Stimulated activated CD4-positive, alpha-beta T cell treated with anti-CD3 and anti-CD28 coated beads, Interleukin-4, amount 100 ng/mL, for 48 hours (primary cell): ENCODE measurements at places on chromosomes 3 and 15.

DNA sequence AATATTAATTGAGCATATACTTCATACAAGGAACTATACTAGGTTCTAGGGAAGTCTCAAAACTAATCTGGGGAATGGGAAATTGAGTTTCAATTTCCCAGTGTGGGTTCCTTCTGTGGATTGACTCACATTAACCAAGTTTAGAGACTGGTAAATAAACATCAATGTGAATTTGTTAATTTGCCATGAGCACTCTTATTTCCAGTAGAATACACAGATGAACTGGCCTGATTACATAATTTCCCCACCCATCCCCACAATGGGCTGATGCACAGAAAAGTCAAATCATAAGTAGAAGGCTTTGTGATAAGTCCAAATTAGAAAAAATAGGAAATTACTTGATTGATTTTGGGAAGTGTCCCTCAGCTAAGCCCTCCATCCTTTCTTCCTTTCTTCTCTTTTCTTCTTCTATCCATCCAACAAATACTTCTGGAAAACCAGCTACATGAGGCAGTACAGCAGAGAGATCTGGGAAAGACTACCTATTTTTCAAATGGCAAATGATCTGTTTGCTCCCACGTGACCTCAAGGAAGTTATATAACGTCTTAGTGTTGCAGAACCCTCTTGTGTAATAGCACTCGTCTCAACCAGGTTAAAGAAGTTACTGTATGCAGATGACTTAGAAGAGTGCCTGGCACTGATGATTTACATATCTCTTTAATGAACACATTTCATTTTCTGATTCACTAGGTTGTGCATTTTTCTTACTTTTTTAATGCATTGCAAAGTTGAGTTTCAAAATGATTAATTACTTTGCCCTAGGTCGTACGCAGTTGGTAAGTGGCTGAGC, 312.3 kb downstream of the SV2B start:
- DNase-seq, result no peak

- DNase-seq, result no peak
These were observed 29.7 kb downstream of the ACAD11 start for GRCh38 chr3:132629928-132630327.

DNA sequence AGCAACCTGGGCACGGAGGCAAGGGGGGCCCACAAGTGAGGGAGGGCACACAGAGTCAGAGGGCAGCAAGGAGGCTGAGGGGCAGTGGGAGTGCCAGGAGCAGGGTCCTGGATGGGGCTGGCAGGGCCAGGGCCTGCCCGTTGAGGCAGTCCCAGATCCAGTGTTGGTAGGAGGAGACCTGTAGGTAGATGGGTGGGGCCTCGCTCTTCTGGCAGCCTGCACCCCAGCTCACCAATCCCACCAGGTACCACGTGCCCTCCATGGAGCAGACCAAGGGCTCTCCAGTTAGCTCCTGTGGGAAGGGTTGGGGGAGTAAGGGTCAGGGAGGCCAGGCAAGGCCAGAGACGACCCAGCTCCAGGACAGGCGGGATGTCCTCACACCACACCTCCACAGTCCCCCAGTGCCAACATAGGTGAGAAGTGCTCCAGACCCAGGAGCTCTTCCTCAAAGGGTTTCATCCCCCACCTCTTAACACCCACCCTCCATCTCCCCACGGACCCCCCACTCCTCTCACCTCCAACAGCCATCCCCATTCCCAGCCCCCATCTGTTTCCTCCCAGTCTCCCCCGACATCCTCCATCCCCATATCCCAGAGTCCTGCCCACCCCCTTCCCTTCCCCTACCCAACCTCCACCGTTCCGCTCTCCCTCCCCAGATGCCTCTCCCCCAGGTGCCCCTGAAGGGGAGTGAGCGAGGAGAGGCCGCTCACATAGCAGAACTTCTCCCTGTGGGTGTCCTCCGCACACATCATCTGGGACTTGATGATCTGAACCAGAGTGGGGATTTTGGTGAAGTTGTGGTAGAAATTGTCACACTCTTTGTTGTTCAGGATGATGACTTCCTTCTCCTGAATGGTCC, 5.2 kb downstream of the PRSS50 start:
- no peak for DNase-seq

GRCh38 chr3:146277953-146278631, 27.2 kb upstream of the PLSCR4 start:
- no peak for DNase-seq

GRCh38 chr3:62361261-62361660, 12.1 kb downstream of the FEZF2 start:
- DNase-seq, result no peak

GRCh38 chr15:64466408-64467141, 6.2 kb downstream of the ZNF609 start:
- DNase-seq, result no peak

DNA sequence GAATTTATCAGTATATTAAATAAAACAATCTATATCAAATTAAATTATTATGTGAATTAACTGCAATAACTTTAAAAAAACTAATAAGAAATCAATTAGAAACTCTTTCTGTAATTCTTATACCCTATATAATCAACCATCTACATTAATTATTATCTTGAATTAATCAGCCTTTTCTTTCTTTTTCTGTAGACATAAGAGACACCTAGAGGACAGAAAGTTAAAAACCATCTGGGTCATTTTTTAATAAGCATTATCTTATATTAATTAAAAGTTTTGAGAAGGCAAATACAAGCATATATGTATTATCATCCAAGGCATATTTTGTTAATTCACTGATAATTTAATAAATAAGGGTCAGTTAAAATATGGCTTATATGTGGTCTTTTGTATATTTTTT, 24.2 kb upstream of the SLC25A26 start:
- no peak for DNase-seq

DNA sequence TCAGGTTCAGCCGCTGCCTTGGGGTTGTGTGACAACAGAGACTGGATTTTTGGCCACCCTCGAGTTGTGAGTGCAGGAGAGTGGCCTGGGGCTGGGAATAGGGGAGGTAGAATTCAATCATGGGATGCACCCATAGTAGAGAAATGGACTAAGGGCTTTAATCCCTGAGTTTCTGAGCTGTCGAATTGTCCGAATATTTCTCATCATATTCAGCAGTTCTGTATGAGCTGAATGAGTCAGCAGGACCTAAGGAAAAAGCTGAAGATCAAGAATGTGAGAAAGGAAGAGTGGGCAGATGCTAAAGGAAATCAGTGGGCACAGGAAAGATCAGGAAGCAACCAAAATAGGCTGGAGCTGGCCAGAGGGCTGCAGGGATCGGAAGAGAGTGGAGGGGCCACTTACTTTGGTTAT, 44.4 kb upstream of the SACM1L start:
- no peak for DNase-seq

DNA sequence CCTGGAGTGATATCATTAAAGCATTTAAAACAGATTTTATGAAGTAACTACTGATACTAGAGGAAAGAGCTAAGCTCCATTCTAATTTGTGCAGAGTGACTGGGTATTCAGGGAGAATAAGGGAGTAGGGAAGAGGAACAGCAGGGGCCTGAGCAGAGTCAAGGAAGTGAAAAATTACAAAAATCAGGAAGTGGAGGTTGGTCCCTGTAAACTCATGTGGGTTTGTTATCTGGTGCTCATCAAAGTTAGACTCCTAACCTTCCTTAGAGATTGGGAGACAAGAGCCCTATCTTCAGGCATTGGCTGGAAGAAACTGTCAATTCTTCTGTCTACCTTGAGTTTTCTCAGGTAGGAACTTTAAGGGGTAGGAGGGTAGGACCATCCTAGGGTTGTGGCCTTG, 82.5 kb downstream of the NEK11 start:
- no peak for DNase-seq

GRCh38 chr3:50371133-50371685, 11.9 kb upstream of the TMEM115 start:
- DNase-seq, result no peak

DNA sequence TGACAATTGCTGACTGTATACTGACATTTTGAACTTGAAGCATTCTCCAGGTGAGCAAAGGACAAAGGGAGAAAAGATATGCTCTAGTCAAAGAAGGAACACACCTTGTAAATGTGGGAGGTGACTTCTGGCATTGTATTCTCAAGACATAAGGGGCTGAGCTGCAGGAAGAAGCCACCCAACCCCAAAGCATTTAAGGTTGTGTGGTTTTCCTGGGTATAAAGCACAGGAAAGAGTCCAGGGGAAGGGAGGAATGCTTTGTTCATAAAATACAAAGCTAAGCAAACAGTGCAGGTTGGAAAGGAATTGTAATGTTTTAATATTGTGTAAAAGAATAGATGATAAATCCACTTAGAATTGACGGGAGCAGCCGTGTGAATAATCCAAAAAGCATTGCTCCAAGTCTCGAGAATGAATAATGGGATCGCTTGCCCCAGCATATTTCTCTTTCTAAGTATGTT, 102.4 kb upstream of the LRIG1 start:
- no peak for DNase-seq

DNA sequence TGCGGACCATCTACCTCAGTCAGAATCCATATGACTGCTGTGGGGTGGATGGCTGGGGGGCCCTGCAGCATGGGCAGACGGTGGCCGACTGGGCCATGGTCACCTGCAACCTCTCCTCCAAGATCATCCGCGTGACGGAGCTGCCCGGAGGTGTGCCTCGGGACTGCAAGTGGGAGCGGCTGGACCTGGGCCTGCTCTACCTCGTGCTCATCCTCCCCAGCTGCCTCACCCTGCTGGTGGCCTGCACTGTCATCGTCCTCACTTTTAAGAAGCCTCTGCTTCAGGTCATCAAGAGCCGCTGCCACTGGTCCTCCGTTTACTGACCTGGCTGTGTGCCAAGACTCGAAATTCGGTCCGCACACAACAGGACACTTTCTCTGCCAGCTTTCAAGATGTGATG, 21.9 kb downstream of the NRROS start:
- DNase-seq, result no peak

DNA sequence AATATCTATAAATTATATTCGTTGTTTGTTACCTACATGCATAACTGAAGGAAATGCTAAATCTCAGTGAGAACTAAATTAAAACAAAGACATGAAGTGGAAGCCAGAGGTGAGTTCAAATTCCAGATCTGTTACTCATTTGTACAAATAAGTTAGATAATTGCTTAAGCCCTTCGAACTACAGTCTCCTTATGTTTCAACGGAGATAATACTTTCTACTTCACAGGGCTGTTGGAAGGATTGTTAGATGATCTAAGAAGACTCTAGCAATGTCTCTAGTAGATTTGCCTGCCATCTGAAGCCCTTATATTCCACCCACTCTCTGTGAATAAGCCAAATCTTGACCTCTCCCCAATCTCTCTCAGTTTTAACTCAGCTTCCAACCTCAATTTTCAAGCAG, 125.8 kb downstream of the P2RY1 start:
- DNase-seq, result no peak

- DNase-seq, result no peak
These were observed 183.4 kb downstream of the ADAMTS17 start for GRCh38 chr15:100158356-100158755.

- no peak for DNase-seq
These were observed 18.7 kb downstream of the OCA2 start for GRCh38 chr15:28080386-28080785.

DNA sequence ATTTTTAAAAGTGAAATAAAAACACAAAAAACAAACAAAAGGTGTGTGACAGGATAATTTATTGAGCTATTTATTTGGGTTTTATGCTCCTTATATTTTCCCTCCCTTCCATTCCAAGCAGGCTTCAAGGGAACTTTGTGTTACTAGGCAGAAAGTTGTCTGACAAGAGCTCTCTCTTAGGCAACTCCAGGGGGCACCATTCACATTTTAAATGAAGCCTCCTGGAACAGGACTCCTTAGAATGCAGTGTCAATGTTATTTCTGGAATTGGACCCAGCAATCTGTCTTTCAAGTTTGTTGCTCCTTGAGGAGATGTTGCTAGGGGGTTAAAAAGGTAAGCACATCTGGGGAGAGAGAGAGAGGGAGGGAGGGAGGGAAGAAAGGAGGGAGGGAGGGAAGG, 5.4 kb upstream of the RFX7 start:
- DNase-seq, result no peak

DNA sequence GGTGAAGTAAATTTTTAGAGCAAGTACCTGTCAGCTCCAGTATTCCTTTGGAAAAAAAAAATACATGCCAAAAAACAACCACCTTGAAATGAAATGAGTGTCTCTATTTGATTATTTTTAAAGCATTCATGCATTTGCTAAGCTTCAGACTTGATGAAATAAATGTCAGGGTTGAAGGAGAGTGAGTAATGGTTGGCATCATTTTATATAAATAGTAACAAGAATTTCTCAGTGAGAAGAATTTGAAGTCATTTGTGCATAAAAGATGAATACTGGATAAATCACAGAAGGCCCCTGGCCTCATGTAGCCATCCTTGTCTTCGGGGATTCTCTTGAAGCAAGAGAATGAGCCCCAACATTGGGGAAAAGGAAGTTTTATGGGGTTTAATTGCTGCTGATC, 318.4 kb downstream of the LPP start:
- DNase-seq, result no peak

- DNase-seq, result no peak
These were observed 42.0 kb downstream of the MYO1E start for GRCh38 chr15:59330649-59331048.

DNA sequence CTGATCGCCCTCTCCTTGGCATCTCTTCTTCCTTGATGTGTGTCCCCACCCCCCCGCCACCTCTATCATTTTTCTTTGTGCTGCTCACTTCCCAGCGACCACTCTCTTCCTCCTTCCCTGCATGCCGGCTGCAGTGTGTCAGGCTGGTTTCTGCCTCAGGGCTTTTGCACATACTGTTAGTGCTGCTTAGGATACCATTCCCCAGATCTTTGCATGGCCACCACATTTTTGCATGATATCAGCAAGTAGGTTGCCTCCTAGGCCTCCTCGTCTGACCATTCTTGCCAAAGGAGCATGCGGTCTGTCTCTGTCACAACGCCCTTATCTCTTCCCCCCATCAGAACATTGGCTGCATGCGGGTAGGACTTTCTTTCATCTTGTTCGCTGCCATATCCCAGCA, 12.5 kb downstream of the FBLN2 start:
- no peak for DNase-seq

DNA sequence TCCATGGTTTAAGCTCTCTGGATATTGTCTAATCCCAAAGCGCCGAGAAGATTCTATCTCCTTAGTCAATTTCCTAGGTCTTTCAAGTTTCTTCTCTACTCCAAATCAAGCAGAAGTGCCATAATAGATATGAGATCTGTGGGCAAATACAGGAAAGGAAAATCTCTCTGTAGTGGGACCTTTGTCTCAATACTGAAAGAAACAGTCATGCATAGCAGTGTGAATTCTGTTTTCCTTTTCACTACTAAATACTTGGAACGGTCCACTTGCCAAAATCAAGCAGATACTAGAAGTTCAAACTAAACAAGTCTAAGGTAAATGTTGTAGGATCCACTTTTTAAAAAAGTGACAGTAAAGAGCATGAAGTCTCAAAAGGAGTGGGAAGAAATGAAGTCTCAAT, 236.6 kb downstream of the ZMAT3 start:
- no peak for DNase-seq

DNA sequence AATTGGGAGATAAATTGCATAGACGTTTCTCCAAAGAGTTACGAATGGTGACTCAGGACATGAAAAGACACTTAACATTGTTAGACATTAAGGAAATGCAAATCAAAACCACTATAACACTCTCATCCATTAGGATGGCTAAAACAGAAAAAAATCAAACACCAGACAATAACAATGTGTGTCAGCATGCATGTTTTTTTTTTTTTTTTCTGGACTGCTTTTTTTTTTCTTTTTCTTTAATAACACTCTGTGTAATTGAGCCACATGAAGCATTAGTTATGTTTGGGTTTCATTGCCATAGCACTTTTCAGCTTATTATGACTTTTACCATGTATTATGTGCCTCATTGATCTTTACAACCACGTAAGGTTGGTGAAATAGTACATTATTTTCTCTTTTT, 95.0 kb downstream of the NFKBIZ start:
- no peak for DNase-seq

- DNase-seq, result no peak
These were observed 93.2 kb upstream of the LRIG1 start for GRCh38 chr3:66593978-66594377.

- no peak for DNase-seq
These were observed 265.9 kb downstream of the CD47 start for GRCh38 chr3:107824822-107825371.
